ENCODE measurements at places on chromosomes 12 and 14.

- DNase-seq, result no peak
Measured at GRCh38 chr12:124441443-124442194, 125.8 kb downstream of the NCOR2 start.

- DNase-seq, result no peak
Measured at GRCh38 chr12:71994715-71995114, 56.1 kb downstream of the TPH2 start.

- no peak for DNase-seq
Measured at GRCh38 chr12:113781415-113782198, 184.5 kb downstream of the RBM19 start.

- peak; percentile 23 for DNase-seq
Measured at GRCh38 chr14:74763803-74764531, 851 bp downstream of the YLPM1 start.

- DNase-seq, result no peak
Measured at GRCh38 chr14:66496911-66497310, 10.7 kb downstream of the CCDC196 start.

DNA sequence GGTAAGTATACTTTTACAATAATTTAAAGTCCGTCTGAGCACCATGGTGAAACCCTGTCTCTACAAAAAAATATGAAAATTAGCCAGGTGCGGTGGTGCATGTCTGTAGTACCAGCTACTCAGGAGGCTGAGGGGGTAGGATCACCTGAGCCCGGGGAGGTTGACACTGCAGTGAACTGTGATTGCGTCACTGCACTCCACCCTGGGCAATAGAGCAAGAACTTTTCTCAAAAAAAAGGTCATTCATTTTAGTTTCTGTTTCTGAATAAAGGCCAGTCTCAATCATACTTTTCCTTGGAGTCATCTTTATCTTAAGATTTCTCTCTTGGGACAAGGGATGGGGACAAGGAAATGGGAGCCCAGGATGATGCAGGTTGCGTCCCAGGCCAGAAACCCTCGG is 12.9 kb downstream of the ANKRD13A start:
- DNase-seq, result no peak

- no peak for DNase-seq
Measured at GRCh38 chr14:55976219-55976618, 142.0 kb upstream of the PELI2 start.

DNA sequence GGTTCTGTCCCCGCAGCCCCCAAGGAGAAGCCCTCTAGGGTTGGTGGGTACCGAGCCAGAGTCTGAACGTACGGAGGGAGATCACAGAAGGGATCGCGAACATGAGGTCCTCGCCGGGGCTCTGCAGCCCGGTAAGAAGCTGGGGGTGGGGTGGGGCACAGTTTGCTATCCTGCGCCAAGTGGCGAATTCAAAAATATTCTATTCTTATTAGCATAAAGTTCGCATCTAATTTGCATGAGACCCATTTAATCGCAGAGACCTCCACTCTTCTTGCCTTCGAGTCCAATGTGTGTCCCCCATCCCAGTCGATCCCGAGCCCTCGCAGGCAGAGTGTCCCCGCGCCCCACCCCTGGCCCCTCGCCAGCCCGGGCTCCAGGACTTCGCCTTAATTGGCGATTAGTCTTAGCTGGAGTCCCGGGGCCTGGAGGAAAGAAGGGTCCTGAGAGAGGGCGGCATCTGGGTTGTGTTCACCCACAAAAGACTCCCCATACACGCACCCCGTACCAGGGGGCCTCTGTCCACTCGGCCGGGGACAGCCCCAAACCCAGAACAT is 604 bp upstream of the ARHGEF25 start:
- peak; percentile 69 for DNase-seq

DNA sequence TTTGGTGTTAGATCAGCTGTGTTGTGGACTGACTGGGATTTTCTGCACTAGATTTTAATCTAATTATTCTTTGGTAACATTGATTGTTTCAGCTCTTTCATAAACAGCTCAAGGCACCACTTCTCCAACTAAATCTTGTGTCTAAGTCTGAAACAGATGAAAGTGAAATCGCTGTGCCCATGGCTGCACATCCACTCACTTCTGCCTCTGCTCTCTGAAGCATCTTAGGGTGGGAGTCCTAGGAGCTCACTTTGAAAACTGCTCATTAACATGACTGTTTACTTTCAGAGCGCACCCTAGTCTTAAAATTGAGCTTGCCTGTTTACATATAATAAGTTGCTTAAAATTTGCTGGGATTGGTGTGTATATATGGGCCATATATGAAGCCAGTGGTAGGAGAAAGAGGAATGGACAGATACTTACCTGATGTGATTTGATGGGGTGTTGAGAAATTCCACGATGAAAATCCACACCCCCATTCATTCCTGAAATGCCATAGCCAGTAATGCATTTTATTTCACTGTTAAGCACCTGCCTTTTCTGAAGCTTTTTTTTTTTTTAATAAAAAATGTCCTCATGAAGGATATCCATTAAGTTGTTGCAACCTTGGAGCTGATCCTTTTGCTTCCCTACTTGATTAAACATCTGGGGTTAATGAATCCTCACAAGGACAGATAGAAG is 52.8 kb downstream of the PPFIBP1 start:
- no peak for DNase-seq

DNA sequence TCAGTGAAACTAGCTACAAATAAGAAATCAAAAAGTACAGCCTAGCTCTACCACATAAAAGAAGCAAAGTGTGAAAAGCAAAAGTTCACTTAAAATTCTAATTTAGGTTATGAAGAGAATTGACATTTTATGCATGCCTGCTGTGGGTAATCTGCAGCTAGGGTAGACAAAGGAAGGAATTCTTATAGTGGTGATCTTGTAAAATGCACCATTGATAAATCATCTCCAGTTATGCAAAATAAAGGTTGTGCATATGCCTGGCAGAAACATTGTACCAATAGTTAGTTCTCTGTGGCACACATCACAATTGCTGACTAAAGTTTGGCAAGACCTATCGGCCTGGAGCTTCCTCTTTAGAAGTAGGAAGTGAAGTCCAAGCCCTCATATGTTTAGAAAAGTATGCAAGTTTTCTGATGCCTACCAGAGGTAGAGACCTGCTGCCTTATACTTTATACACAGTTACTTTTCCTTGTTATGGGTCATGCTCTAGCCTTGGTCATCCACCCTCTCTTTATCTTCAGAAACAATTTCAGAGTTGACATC is 78.3 kb downstream of the TSHR start:
- no peak for DNase-seq

DNA sequence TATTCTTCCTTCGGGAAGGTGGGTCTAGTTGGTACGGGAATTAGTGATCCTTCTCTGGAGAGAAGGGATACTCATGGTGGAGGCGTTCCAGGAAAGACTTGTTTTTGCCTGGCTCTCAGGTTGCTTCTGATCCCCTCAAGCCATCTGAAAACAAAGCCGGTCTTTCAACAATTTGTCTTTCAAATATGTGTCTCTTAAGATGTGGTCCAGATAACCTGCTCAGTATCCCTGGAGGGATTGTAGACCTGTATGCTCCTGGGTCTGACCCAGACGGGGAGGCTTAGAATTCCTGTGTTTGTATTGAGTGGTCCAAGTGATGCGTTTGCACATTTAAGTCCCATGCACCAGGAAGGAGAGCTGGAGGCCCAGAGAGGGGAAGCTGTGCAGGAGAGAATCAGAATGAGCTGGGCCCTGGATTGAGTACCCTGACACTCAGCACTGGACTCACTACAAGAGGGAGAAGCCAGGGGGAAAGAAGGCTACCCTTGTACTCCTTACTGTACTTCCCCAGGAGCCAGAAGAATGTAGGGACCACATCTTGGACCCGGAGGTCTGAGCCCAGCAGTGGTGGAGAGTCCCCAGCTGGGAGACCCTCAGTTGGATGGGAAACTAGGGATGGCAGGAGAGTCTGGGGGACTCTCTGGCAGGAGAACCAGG is 40.4 kb downstream of the ERH start:
- no peak for DNase-seq

DNA sequence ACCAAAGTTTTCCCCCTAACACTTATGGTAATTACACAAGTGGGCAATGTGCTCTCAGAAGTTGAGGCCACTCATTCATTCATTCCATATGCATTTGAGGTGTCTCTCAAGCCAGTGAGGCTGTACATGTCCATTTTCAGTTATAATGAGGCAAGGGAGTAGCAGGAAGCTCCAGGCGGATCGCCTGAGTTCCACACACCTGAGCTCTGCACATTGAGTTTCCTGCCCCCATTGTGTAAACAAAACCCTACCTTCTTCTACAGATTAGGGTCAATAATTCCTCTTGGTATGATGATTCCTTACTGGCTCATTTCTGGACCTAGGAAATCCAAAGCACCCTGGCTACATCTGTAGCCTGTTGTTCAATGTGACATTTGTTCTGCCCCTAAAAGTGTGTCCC is 555.3 kb downstream of the MED13L start:
- DNase-seq, result no peak

GRCh38 chr12:131808744-131809371 is 19.3 kb upstream of the MMP17 start:
- DNase-seq, result no peak

- no peak for DNase-seq
Measured at GRCh38 chr14:102728501-102728900, 48.7 kb upstream of the TRAF3 start.

- DNase-seq, result peak; percentile 30
Measured at GRCh38 chr12:115213538-115214016, 529.6 kb upstream of the TBX3 start.

DNA sequence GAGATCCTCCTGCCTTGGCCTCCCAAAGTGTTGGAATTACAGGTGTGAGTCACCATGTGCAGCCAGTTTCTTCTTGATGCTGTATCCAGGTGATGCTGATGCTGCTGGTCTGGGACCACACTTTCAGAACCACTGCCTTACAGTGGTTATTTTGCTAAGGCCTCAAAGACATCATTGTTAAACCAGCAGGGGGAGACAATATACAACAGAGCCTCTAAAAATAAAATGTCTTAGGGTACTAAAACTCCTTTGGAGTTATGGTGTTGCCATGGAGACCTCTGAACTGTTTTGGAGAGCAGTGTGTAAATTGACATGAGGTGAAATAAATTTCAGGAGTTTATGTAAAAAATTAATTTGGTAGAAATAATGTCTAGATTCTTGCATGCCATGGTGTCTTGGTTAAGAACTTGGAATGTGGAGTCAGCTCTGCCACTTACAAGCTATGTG is 1.1 kb upstream of the ARG2 start:
- peak; percentile 63 for DNase-seq

DNA sequence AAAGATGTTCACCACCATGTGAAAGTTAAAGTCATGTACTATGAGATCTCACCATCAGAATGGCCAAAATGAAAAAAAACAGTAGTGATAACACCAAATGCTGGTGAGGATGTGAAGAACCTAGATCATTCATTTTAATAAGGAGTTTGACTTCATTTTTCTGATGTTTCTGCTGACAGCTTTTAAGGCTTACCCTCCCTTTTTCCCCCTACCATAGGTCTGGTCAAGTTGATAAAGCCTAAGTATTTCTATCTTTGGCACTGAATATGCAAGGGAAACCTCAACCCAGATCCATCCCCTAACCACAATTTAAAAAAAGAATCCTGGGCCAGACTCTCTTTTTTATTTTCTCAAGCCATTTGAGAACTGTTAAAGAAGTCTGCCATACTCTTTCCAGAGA is 689.6 kb upstream of the FOXG1 start:
- no peak for DNase-seq

GRCh38 chr14:29463727-29464395 is 463.8 kb downstream of the PRKD1 start:
- no peak for DNase-seq

GRCh38 chr12:11795913-11796459 is 146.5 kb downstream of the ETV6 start:
- no peak for DNase-seq

DNA sequence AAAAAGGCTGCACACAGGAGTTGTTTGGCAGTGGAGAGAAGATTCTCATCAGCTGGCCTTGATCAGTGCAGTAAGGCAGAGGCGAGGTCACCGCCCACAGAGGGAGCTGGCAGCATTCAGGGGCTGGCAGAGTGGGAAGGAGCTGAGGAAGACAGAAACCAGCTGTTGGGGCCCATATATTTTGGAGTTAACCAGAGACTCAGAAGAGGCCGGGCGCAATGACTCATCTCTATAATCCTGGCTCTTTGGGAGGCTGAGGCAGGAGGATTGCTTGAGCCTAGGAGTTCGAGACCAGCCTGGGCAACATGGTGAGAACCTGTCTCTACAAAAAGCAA is 17.7 kb downstream of the SMCO2 start:
- no peak for DNase-seq

DNA sequence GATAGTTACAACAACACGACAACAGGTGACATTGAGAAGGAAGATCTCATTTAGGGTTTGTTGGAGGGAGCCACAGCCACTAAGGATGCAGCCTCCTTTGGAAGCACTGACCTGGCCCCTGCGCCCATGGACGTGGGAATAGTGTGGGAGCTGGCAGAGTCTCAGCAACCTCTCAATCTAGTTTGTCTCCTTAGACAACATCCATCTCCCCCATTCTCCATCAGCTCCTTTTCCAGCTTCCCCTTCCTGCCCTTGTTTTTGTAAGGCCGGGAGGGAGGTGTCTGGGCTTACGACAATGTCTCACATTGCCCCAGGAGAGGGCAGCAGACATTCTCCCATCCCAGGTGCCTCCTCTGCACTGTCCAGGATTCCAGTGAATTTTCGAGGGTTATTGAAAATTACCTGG is 170.2 kb upstream of the PZP start:
- no peak for DNase-seq

GRCh38 chr12:19409376-19409775 is 29.9 kb upstream of the AEBP2 start:
- no peak for DNase-seq

DNA sequence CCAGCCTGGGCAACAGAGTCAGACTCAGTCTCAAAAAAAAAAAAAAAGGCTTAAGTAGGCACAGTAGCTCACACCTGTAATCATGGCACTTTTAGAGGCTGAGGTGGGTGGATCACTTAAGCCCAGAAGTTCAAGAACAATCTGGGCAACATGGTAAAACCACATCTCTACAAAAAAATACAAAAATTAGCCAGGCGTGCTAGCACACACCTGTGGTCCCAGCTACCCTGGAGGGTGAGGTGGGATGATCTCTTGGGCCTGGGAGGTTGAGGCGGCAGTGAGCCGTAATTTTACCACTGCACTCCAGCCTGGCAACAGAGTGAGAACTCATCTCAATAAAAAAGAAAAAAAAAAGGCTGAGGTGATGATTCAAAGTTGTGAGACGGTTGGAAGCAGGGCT is 9.1 kb upstream of the RESF1 start:
- no peak for DNase-seq

GRCh38 chr12:80195737-80196136 is 96.4 kb downstream of the OTOGL start:
- no peak for DNase-seq

DNA sequence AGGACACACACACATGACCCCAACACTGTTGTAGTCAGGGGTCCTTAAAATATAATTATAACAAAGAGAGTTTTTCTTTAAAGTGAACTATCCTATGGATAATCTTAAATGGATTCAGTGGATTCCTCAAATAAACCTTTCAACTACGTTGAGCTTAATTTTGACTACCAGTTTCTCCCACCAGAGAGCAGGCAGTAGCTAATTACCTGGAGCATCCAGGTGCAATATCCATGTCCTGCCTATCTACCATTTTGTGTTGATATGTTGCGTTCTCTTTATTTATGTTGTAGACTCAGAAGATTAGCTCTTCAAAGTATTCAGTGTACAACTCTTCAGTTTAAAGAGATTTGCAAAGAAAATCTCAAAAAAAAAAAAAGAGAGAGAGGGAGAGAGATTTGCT is 127.2 kb upstream of the GZMB start:
- no peak for DNase-seq

Data from retina (tissue), 1 donor.